AG04450 (cell line): ENCODE measurements at places on chromosomes 12 and 14. TPM values are rescaled to one million over a fixed set of nuclear protein-coding genes. Genes with fewer than 3 reads are reported as not detected.

Gene ASIC1
- polyA plus RNA-seq, result 9.9 and 10.2 TPM in 2 replicates

Gene HCFC2
- polyA plus RNA-seq, result 20.8 and 31.4 TPM in 2 replicates

Gene FAM90A1
- 0.02 and 0.06 TPM in 2 replicates for polyA plus RNA-seq

Gene KRT8
- polyA plus RNA-seq, result 18.2 and 22.1 TPM in 2 replicates

Gene GZMH
- polyA plus RNA-seq, result not detected in 2 replicates

Gene KRT81
- polyA plus RNA-seq, result 0.24 and 2.3 TPM in 2 replicates

Gene BMP4
- 20.8 and 25.4 TPM in 2 replicates for polyA plus RNA-seq

Gene EPYC
- 0.11 TPM in 1 of 2 replicates, not detected in the other for polyA plus RNA-seq

Gene LMNTD1
- polyA plus RNA-seq, result 0.57 TPM in 2 replicates

Gene FLRT2
- polyA plus RNA-seq, result 17.3 and 20.8 TPM in 2 replicates

Gene SERPINA10
- not detected in 2 replicates for polyA plus RNA-seq

Gene KCNA5
- polyA plus RNA-seq, result not detected in 2 replicates

Gene ACSS3
- polyA plus RNA-seq, result 1.9 and 3.0 TPM in 2 replicates

Gene ZNF10
- polyA plus RNA-seq, result 5.6 and 7.6 TPM in 2 replicates

Gene TMEM30B
- polyA plus RNA-seq, result 0.24 and 0.26 TPM in 2 replicates

Gene RHOF
- 5.3 TPM in 2 replicates for polyA plus RNA-seq

Gene SDR9C7
- not detected in 2 replicates for polyA plus RNA-seq

Gene AQP2
- not detected in 2 replicates for polyA plus RNA-seq

Gene PTPRB
- 0.02 and 0.04 TPM in 2 replicates for polyA plus RNA-seq

Gene DPPA3
- polyA plus RNA-seq, result not detected in 2 replicates

Gene ZCCHC8
- 13.0 and 16.6 TPM in 2 replicates for polyA plus RNA-seq

Gene ARHGAP9
- 1.2 TPM in 2 replicates for polyA plus RNA-seq

Gene KCNC2
- not detected in 2 replicates for polyA plus RNA-seq

Gene GALC
- polyA plus RNA-seq, result 13.0 and 18.2 TPM in 2 replicates

Gene SLC6A13
- polyA plus RNA-seq, result not detected in 2 replicates

Gene HSPA2
- polyA plus RNA-seq, result 18.2 and 21.4 TPM in 2 replicates

Gene TGM1
- polyA plus RNA-seq, result 0.97 and 1.4 TPM in 2 replicates

Gene STAT6
- polyA plus RNA-seq, result 79.5 and 94.2 TPM in 2 replicates

Gene ENTPD5
- polyA plus RNA-seq, result 10.0 and 11.4 TPM in 2 replicates

Gene PTGER2
- polyA plus RNA-seq, result 56.9 and 70.7 TPM in 2 replicates

Gene CD27
- not detected in 2 replicates for polyA plus RNA-seq

Gene RNASE4
- polyA plus RNA-seq, result 15.8 and 19.0 TPM in 2 replicates

Gene SIX1
- polyA plus RNA-seq, result 25.6 and 26.9 TPM in 2 replicates

Gene DDN
- polyA plus RNA-seq, result 0.02 and 0.04 TPM in 2 replicates

Gene CBLN3
- polyA plus RNA-seq, result 1.8 and 2.3 TPM in 2 replicates

Gene ACOT4
- polyA plus RNA-seq, result 0.37 and 0.45 TPM in 2 replicates

Gene TMCC3
- 0.29 and 0.50 TPM in 2 replicates for polyA plus RNA-seq

Gene SRP54
- 58.8 and 84.2 TPM in 2 replicates for polyA plus RNA-seq

Gene FITM1
- polyA plus RNA-seq, result 0.07 TPM in 1 of 2 replicates, not detected in the other

Gene WIF1
- not detected in 2 replicates for polyA plus RNA-seq

Gene LTBP2
- polyA plus RNA-seq, result 44.3 and 61.8 TPM in 2 replicates

Gene FAM186B
- polyA plus RNA-seq, result 0.05 and 0.07 TPM in 2 replicates

Gene FOXG1
- not detected in 2 replicates for polyA plus RNA-seq

Gene PTPRR
- polyA plus RNA-seq, result 0.07 TPM in 1 of 2 replicates, not detected in the other

Gene GPR68
- polyA plus RNA-seq, result 0.83 and 1.4 TPM in 2 replicates

Gene ESR2
- polyA plus RNA-seq, result 0.04 and 0.06 TPM in 2 replicates

Gene LUM
- polyA plus RNA-seq, result 236 and 307 TPM in 2 replicates

Gene JPH4
- not detected in 2 replicates for polyA plus RNA-seq

Gene KRT6B
- not detected in 2 replicates for polyA plus RNA-seq

Gene PLEKHG7
- 0.05 and 0.09 TPM in 2 replicates for polyA plus RNA-seq

Gene NEUROD4
- polyA plus RNA-seq, result not detected in 2 replicates

Gene TC2N
- 0.10 and 0.14 TPM in 2 replicates for polyA plus RNA-seq

Gene DPY19L2
- polyA plus RNA-seq, result 5.1 and 7.8 TPM in 2 replicates

Gene ANO2
- polyA plus RNA-seq, result 0.09 TPM in 1 of 2 replicates, not detected in the other

Gene STAB2
- polyA plus RNA-seq, result not detected in 2 replicates
